Lower leg skin (tissue), 4 donors: ENCODE measurements at places on chromosomes 12 and 14.

- no peak for DNase-seq
These were observed 132.0 kb downstream of the KICS2 start for GRCh38 chr12:64090047-64090446.

GRCh38 chr14:65604936-65605335 lies 192.4 kb downstream of the FUT8 start:
- DNase-seq = no peak

- DNase-seq = no peak
These were observed 6.2 kb upstream of the ELK3 start for GRCh38 chr12:96187956-96188355.

GRCh38 chr14:94441531-94442205 lies 10.9 kb downstream of the SERPINA11 start:
- DNase-seq = no peak

DNA sequence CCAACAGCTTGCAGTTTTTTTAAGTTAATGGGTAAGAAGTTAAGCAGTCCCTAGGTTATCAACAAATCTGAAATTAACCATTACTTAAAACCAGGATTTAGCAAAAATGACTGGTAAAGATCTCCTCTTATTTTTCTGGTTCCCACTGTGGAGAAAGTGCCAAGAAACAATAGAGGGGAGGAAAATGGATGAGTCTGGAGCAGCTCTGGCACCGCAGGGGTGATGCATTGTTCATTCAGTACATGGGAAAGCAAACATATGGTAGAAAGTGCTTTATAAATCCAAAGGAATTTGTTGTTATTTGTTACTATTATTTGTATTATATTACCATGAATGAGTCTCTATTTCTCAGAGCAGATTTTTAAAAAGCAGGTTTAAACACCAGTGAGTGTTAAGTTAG lies 92.2 kb downstream of the DYRK2 start:
- DNase-seq = no peak

- no peak for DNase-seq
These were observed 545 bp downstream of the CPSF2 start for GRCh38 chr14:92122351-92122677.

- DNase-seq = no peak
These were observed 27.2 kb downstream of the NGB start for GRCh38 chr14:77243853-77244252.

DNA sequence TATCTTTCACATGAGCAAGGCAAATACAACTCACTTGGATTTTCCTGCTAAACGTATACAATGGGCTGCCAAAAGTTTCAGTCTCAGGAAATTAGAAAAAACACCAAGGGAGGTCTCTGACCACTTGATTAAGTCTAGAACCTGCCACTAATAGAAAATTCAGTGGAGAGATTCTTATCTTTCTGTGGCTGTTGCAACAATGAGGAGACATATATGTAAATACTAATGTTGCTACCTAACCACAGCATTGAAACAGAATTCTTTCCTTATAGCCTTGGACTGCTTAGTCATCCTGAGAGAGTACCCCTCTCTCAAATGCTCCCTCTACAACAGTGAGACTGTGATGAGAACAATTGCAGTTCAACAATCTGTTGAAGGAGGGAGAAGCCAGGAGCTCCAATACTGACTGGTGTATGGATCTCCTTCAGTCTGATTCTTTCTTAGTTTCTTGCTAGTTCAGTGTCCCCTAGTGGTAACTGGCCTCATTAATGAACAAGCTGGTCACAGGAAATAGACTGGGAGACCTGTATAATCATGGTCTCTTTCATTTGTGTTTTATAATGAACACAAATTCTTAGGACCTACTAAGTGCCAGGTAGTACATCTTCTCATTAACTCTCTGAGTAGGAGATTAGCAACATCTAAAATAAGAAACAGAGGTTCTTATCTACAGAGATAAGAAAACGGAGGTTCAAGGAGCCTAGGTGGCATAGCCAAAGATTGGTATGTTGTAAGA lies 164.5 kb downstream of the SLC38A4 start:
- no peak for DNase-seq

DNA sequence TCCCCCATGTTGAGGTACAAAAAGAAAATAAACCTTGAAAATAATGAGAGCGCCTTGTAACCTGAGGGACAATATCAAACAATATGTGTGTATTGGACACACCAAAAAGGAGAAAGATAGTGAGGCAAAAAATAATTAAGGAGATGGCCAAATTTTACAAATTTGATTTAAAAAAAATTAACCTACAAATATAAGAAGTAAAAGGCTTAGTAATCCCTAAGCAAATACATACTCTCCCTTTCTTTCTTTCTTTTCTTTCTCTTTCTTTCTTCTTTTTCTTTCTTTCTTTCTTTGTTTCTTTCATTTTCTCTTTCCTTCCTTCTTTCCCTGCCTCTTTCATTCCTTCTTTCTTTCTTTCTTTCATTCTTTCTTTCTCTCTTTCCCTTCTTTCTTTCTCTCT lies 133.4 kb downstream of the PIK3C2G start:
- DNase-seq = no peak

DNA sequence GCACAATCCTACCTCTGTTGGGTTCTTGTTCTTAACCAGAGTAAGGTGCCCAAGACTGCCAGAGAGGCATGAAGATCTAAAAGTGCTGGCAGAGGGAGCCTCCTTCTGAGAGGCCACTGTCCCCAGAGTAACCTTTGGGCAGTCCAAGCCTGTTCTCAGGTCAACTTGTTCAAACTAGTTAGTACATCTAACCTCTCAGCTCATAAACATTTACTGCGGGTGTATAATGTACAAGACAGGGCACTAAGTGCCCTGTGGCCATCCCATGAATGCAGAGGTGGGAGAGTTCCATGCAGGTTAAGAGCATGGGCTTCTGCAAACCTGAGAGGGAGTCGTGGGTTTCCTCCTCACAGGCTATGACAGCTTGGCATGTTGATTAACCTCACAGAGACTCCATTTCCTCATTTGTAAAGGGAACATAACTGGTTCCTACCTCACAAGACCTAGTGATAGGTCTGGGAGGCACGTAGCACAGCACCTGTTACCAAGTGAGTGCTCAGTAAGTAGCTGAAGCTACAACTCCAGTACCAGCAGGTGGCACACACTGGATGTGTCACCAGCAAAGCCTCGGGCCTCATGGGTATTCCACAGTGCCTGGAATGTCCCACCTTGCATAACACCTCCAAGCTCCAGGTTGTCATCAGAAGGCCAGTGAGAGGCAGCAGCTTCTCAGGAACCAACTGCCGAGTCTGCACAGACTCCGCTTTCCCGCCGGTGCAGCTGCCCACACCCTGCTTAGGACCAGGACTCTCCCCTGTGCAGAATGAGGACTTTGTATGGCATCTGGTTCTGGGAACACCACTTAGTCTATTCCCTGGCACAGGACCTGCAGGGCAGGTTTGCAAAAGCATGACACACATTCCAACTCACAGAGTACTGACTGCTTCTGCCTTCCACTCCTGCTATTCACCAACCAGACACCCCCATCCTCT lies 4.4 kb downstream of the VDR start:
- DNase-seq = no peak

DNA sequence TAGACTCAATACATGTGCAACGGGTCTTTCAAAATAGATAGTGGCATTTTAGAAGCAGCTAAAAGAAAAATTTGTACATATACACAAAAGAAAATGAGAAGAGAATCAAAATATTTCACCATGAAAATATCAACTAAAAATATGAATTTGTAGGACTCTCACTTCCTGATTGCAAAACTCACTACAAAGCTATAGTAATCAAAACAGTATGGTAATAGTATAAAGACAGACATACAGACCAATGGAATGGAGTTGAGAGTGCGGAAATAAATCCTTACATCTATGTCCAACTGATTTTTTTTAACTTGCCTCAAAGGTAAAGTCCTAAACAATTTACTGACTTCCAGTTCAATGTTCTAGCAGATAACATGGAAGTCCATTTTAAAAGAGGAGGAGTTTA lies 13.1 kb downstream of the C2CD5 start:
- DNase-seq = no peak

- DNase-seq = peak; percentile 80
These were observed at the start of gene TSPAN11 for GRCh38 chr12:30926243-30927221. Gene TSPAN11, plus strand, starts transcription at chr12:30926748. Its CDS starts 27,244 bp downstream, at chr12:30953992.

DNA sequence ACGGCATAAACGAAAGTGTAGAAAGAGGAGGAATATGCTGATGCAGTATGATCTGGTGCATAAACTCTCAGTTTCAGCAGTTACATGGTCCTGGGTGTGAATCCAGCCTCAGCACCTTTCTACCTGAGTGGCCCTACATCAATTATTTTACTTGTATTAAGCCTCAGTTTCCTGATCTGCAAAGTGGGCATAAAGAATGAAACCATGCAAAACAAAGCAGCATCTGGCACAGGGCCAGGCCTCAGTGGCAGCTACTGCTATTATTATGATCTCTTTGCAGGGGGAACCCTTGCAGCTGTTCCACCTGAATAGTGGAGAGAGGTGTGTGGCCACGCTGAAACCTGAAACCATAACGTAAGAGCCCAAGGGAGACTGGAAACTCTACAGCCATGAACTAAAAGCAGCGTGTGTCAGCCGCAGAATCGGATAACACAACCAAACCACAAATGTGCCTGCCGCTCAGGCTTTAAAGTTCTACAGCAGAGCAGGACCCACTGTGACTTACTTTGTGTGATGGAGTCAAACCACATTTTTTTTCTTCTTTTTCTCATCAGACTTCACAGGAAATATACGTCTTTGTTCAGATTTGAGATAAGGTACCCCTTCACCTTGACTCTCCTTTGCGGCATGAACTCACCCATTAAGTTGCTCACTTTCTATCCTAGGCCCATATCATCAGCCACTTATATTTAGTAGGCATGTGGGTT lies 29.2 kb upstream of the FOS start:
- no peak for DNase-seq

- no peak for DNase-seq
These were observed 104.5 kb downstream of the MNAT1 start for GRCh38 chr14:60839057-60839456.

DNA sequence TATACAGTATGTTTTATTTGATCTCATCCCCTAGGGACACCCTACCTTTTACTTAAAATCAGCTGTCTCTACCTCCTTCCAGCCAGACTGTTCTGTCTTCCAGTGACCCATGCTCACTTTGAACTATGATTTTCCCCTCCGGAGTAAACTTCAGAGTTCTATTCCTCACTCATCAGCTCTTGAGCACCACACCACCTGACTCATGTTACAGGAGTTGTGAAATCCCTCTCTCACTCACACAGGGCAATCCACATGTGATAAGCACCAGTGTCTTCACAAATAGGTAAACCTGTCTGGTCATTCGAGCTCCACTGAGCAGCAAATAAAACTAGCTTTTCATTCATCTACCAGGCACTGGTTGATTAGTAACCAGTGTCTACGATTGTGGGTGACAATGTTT lies 177.3 kb upstream of the BMP4 start:
- no peak for DNase-seq

GRCh38 chr12:66127650-66128049 lies 2.9 kb downstream of the LLPH start:
- DNase-seq = no peak

- DNase-seq = no peak
These were observed 25.1 kb downstream of the ANAPC5 start for GRCh38 chr12:121326996-121327674.

DNA sequence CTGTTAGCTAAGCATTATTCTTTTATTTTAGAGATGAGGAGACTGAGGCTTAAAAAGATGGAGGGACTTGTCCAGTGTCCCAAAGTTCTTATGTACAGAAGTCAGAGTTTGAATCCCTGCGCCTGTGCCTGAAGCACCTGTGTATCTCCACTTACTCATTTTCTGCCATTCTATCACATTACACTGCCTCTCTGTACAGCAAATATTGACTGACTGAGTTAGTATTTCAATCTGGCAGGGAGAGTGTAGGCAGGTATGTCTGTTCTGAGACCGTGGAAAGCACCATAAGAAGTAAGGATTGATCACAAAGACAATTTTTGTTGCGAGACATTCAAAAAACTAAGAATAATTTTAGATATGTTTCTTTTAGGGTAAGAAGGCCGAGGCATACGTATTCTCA lies 162.7 kb downstream of the KITLG start:
- no peak for DNase-seq

GRCh38 chr14:51240804-51241380 lies 845 bp downstream of the TMX1 start:
- DNase-seq = no peak

GRCh38 chr12:110347767-110348166 lies 55.7 kb downstream of the ANAPC7 start:
- DNase-seq = no peak

DNA sequence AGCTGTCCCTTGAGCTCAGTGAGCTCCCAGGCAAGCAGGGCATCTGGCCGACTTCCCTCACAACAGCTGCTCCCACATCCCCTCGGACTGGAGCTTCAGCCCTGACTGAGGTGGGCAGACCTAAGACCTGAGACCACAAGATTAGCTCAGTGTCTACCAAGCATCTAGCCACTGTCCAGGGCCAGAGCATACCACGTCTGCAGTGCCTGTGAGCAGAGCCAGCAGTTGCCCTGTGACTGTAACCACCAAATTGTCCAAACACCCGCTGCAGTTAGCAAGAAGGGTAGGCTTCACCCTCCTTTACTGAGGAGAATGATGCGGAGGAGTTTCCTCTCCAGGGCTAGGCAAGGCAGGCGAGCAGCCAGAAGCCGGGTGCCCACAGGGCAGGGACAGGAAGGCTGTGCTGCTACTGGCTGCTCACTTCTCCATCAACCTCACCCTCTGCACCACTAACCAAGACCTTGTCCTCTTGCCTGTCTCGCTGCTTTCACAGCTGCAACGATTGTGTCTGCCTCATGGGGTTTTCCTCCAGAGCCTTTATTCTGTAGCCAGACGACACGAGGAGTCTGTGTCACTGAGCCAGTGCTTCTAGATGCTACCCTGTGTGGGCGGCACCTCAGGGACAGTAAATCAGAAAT lies 53.9 kb downstream of the ANAPC7 start:
- DNase-seq = no peak

- no peak for DNase-seq
These were observed 51.1 kb downstream of the SLC38A1 start for GRCh38 chr12:46217541-46218321.

DNA sequence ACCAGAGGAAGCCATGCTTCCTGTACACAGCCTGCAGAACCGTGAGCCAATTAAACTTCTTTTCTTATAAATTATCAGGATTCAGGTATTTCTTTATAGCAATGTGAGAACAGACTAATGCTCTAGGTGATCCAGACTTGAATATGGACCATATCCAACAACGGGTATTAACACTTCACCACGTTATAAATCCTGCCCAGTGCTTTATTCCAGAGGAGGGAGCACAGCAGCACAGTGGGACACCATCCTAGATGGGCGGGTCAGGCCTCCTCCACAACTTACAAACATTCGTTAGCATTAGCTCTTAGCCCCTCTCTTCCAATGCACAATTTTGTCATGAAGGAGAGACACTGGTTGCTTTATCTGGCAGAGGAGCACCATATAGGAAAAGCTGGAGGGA lies 66.0 kb downstream of the TMCC3 start:
- DNase-seq = no peak
